ENCODE measurements at places on chromosomes 7 and 10.

GRCh38 chr7:99625961-99626360 is 9.2 kb downstream of the ZSCAN25 start:
- no peak for DNase-seq

GRCh38 chr10:84574102-84574501 is 245.7 kb downstream of the CCSER2 start:
- DNase-seq = no peak

- DNase-seq = no peak
Observed at GRCh38 chr7:116087291-116087690, 56.7 kb upstream of the TFEC start.

GRCh38 chr7:80453699-80454340 is 58.0 kb downstream of the GNAT3 start:
- DNase-seq = no peak

DNA sequence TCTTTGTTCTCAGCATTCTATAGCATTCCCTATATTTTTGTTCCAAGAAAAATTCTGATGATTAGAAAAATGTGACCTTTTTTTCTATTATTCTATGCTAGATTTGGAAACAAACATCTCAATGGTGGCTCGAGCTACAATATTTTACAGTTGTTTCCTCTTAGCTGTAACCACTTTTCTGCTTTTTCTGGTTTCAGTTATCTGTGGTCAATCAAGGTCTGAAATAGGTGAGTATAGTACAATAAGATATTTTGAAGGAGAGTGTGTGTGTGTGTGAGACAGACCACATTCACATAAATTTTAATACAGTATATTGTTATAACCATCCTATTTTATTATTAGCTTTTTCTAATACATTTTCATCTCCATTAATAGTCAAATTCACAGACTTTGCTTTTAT is 564.5 kb upstream of the GHITM start:
- DNase-seq = no peak

GRCh38 chr7:131031099-131031868 is 296.4 kb upstream of the MKLN1 start:
- no peak for DNase-seq

GRCh38 chr7:137757146-137757925 is 89.4 kb downstream of the DGKI start:
- no peak for DNase-seq

GRCh38 chr10:115773832-115774231 is 499.2 kb downstream of the GFRA1 start:
- DNase-seq = no peak

DNA sequence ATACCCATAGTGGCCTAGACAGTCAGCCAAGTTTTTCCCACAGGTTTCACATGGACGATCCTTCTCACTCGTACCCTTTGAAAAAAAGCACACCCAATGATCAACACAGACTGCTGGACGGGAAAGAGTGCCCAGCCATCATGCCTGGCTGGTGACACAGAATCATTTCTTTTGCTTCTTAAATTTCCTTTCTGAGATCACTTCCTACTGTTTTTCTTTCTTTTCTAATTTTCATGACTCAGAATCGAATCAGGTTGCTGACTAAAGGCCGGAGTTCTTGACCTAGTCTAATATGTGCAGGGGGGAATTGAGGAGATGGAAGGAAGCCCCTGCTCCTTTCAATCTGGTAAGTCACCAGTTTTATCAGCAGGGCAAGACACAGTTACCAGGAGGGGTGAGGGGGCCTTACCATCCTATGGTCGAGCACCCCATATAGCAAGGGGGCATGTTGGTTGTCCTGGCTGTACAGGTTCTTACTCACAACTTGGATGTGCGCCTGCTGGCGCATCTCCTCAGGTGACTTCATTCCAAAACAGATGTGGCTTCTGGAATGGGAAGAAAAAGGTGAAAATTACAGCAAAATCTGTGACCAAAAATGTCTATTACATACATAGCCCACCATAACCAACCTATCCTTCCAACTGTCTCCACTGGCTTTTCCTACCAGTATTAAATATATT is 3.5 kb downstream of the POLR3A start:
- DNase-seq = no peak

All from T follicular helper cell (primary cell).